Osteoblast (primary cell): ENCODE measurements at places on chromosomes 5 and 9.

DNA sequence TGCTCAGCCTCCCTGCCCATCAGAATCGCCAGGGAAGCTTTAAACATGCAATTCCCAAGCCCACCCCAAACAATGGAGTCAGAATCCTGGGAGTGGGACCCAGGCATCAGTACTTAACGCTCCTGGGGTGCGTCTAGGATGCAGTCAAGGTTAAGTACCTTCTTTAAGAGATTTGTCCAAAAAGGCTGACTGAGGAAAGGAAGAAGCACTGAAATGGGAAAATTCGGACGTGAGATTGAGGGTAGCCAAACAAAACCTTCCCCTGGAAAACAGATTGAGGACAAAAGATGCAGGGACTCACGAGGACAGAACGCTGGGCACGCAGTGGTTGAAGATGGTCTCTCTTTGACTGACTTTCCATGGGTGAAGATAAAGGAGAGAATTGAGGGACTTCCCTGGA is 143.5 kb downstream of the MTX3 start:
- DNase-seq = no peak

DNA sequence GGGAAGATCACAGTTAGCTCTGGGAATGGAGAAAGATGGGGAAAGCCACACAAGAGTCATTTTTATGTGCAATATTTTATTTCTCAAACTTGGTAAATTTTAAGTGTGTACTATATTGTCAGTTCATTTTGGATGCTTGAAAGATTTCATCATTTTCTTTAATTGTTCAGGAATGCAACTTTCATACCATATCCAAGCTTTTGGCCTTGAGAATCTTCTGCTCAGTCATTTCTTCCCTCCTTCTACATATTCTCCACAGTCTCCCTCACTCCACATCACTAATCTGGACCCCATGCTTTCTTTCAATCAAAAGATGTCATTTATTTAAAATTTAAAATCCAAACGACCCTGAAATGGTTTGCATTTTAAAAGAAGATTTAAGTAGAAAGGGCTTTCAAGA is 135.4 kb downstream of the FAM114A2 start:
- DNase-seq = no peak

- DNase-seq = no peak
Measured at GRCh38 chr9:13430368-13431221, 151.1 kb upstream of the MPDZ start.

DNA sequence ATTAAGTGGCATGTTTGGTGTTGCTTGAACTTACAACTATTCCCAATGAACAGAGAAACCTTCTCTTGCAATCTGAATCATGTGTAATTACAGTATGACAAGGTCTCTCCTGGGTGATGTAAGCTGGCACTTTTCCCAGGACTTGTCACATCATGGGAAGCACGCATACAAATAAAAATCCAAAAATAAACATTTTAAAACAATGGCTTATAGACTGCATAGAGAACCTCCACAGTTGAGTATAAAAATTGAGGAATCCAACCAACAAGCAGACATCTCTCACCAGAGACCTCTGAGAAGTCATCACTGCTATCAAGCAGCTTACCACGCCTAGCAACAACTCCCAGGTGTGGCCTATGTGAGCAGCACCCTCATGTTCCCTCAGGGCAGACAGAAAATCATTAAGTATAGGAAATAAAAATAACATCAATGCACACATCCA is 3.9 kb downstream of the MLLT3 start:
- DNase-seq = peak; percentile 80

DNA sequence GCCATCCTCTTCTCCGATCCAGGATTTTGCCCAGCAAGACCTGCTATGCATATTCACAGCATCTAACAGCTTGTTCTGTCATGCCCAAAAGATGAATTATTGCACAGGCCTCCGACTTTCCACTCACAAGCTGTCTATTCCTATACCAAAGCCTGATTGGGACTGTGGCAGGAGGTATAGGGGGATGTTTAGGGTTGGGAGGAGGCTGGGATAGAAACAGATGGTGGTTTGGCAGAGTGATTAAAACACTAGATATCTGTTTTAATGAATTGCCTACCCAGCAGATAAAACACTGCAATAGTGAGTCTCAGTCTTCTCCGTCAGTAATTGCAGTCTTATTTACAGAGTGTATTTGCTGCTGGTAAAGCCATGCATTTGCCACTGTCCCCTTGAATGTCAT is 215.3 kb downstream of the TLR4 start:
- DNase-seq = no peak

DNA sequence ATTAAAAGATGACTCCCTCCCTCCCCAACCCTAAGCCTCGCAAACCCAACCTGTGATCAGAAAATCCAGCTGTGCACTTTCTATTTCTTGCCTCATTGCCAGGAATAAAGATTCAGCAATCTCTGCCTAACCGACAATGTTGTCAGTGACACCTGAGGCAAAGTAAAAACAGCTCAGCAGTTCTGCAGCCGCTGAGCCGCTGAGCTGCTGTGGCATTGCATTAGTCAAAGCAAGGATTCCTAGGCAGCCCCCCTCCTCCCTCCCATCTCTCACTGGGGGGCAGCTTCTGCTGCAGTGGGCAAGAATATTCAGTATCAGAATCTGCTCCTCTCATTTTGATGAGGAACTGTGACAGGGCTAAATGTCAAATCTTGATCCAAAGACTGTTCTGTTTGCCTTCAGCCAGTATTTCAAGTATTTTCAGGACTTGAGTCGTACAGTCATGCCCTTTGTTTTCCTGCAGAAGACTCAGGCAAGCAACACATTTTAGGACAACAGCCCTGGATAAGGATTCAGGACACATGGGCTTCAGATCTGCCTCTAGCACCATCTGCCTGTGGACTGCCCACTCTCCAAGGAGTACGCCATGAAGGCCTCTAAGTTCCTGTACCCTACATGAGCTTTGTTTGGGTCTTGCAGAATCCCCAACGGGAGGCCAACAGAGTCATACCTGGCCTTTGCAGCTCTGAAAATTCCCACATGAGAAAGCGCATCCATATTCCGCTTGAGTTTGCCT is 41.1 kb upstream of the DAP start:
- DNase-seq = no peak

GRCh38 chr5:157359356-157360055 is 93.6 kb downstream of the CYFIP2 start:
- DNase-seq = no peak

- no peak for DNase-seq
Measured at GRCh38 chr9:12922224-12922866, 147.5 kb downstream of the LURAP1L start.

GRCh38 chr9:122095010-122095767 is 2.1 kb upstream of the TTLL11 start:
- DNase-seq = peak; percentile 82

GRCh38 chr5:143219696-143220095 is 183.8 kb downstream of the NR3C1 start:
- no peak for DNase-seq

GRCh38 chr5:16744164-16744880 is 127.5 kb upstream of the RETREG1 start:
- DNase-seq = no peak

GRCh38 chr5:143148771-143149170 is 254.7 kb downstream of the NR3C1 start:
- no peak for DNase-seq
